ENCODE measurements at places on chromosomes 16 and 17.

- no peak for DNase-seq
Observed at GRCh38 chr16:6797223-6797622, 535.4 kb upstream of the RBFOX1 start.

DNA sequence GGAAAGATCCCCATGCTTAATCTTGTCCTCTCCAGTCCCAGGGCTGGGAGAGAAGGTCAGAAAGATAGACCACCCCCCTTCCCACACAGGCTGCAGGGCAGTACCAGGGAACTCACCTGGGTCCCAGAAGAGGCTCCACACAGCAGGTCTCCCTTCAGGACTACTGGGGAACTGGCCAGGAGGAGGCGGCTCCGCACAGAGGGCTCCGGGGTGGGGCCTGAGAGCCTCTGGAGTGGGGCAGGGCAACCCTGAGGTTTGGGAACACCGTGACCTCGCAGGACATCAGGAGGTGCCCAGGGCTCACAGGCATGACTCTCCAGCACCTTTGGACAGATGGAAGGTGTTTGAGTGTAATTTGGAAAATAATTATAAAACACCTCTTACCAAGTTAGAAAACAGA is 11.0 kb downstream of the ABCA3 start:
- no peak for DNase-seq

DNA sequence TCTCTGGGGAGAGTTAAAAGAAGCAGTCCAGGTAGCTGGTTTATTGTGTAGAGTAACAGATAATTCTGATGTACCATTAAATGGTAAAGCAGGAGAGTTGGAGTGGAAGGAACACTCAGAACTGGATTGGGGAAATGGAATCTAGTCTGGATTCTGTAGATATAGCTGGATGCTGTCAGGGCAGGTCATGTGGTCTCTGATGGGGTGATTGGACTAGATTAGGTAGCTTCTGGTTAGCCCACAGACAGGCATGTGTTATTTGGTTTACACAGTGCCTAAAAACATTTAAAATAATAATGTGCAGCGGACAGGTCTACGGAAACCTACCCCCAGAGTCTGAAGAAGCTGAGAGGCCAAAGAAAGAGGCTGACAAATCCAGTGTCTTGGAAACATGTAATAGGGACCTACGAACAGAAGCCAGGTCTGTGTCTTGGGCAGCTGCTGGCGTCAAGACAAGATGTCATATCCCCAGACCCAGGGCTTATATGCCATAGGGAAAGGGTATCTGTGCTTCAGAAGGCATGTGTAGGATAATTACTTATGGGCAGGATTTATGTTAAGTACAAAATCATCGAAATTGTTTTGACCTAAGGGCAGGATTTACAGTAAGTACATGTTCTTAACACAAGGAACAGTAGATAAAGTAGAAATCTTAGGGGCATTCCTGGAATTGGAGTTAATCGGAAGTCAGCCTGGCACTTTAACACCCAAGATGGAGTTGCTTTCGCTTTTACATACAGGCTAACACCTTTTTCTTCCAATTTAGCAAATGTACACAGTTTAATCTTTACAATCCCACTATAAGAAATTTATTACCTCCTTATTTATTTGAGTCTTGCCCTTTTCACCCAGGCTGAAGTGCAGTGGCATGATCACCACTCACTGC is 12.4 kb downstream of the LUC7L3 start:
- DNase-seq: no peak

DNA sequence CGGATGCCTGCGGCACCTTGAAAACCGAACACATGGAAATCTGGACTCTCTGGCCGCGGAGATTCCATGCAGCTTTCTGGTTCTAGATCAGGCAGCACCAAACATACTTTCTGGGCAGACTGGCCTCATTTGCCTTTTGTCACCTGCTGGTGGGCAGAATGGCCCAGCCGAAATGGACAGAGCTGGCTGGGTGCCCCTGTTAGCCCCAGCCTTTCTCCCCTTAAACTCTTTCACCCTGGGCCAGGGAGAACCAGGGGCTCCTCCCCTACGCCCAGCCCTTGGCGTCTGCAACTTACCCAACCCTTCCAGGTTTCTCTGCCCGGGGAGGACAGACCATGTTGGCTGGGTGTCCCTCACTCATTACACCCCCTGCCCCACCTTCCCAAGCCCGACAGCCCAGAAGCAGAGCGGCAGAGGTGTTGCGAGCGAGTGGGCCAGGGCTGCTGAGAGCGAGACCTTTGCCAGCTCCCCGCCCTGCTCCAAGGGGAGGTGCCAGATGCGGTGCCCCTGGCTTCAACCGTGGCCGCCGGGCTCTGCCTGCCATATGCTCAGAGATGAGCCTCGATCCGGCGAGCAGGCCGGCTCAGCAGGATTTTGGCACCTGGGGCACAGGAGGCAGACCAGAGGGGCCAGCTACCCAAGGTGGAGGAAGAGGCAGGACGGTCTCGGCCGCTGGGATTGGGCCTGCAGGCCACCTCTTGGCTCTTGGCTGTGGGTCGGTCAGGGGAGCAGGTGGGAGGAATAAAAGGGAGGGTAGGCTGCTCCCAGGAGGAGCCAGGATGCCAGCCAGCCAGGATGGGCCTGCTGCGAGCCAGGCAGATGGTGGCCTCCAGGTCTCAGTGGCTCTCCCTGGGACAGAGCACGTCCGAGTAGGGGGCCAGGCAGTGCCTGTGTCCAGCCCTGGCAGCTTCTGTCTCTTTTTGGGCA is 191.3 kb downstream of the NTN1 start:
- no peak for DNase-seq

DNA sequence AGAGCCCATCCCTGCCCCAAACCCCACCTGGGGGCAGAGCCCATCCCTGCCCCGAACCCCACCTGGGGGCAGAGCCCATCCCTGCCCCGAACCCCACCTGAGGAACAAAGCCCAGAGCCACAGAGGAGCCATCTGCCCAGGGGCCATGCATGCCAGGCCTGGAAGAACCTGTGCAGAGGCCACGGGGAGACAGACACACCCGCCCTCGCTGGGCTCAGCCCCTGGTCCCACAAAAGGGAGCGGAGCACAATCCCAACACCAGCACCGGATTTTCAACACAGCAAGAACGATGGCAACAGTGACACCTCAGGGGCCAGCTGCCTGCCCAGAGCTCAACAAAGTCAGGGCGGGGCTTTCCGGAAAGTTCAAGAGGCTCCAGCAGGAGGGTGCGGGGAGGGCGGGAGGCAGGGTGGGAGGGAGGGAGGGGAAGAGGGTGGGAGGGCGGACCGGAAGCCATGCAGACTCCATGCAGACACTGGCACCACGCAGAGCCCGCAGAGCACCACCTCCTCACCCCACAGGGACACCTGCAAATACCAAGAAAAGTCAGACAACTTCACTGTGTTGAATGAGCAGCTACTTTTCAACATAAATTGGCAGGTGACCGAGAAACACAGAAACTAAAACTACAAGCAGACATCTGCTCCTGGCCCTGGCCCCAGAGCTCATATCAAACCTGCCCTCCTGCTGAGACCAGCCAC is 27.9 kb upstream of the C16orf95 start:
- no peak for DNase-seq
